ENCODE measurements at places on chromosomes 16 and 17.

DNA sequence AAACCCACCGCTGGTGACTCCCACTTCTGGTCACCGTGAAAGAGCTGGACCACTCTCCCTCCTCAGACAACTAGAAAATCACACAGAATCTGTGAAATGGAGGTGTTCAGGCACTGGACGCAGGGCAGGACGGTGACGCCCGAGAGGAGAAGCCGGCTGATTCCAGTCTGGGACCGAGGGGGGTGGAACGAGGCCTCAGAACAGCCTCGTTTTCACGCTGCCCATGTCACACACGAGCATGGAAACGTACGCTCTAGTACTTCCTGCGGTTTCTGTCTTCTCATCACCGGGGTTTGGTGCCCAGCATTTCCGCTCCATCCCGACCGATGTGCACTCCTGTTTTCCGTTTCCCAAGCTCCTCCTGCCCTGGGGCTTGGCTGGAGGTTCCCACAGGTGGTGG, 101.8 kb upstream of the METRNL start:
- DNase-seq: no peak

- peak; percentile 37 for DNase-seq
Measured at GRCh38 chr16:81204798-81205680, 33.5 kb upstream of the BCO1 start.

- DNase-seq: no peak
Measured at GRCh38 chr16:2044541-2044940, 3.1 kb downstream of the NTHL1 start.

DNA sequence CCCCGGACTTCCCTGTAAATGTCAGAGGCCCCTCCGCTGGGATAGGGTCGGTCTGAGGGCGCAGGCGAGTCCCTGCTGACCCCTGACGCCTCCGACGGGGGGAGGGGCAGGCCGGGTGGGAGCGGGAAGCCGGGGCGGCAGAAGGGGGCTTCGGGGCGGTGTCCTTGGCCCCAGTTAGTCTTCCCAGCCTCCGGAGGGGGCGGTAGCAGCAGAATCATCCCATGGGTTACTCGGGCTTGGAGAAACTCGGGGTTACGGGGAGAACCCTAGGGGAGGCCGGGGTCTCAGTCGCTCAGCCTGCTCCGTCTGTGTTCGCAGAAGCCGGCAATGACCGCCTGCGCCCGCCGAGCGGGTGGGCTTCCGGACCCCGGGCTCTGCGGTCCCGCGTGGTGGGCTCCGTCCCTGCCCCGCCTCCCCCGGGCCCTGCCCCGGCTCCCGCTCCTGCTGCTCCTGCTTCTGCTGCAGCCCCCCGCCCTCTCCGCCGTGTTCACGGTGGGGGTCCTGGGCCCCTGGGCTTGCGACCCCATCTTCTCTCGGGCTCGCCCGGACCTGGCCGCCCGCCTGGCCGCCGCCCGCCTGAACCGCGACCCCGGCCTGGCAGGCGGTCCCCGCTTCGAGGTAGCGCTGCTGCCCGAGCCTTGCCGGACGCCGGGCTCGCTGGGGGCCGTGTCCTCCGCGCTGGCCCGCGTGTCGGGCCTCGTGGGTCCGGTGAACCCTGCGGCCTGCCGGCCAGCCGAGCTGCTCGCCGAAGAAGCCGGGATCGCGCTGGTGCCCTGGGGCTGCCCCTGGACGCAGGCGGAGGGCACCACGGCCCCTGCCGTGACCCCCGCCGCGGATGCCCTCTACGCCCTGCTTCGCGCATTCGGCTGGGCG, 542 bp downstream of the GUCY2D start:
- no peak for DNase-seq

DNA sequence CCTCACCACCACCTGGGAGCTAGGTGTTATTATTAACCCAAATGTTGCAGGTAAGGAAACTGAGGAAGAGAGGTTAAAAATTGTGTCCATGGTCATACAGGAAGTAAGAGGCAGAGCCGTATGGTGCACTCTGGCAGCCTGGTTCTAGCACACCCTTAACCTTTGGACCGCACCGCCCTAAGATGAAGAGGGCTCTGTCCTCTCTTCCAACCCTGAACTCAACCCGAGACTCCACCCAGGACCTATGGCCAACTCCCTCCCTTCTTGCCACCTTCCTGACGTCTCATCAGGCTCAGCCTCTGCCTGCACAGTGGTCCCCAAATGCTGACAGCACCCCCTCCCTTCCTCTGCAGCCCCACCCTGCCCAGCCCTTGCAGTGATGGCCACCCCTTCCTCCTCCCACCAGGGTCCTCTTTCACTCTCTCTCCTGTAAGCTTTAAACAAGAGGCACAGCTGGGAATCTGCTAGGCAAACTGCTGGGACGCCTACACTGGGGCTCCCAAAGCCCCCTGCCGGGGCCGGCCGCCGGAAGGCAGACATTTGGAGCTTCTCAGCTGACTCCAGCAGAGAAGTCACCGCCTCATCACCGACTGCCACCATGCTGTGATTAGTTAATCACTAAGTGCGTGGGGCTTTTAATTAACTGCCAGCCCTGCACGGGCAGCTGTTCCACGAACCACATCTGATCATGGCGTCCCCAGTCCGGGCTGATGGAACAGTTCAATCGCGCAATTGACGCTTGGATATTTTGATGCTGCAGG, 16.7 kb upstream of the C16orf78 start:
- no peak for DNase-seq

- no peak for DNase-seq
Measured at GRCh38 chr16:67000384-67001351, 12.3 kb downstream of the CES4A start.

DNA sequence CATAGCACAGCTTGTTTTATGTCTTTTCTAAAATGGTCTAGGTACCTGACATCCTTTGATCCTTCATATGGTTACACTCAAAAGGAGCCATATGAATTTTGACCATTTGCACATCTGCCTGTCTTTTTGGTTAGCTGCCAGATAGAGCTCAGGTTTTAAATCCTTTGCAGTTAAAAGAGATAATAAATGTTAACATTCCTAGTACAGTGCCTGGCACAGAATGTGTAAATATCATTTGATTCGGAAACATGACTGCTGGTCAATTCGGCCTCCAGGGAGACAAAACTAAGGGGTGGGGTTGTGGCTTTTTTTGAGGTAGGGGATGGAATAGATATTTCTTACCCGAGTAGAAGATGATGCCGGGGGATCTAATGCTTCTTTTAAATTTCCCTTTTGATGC, 64.2 kb downstream of the FTO start:
- no peak for DNase-seq

GRCh38 chr17:38508570-38508950, 80.3 kb downstream of the ARHGAP23 start:
- no peak for DNase-seq
